ENCODE measurements at places on chromosomes 6 and 20.

DNA sequence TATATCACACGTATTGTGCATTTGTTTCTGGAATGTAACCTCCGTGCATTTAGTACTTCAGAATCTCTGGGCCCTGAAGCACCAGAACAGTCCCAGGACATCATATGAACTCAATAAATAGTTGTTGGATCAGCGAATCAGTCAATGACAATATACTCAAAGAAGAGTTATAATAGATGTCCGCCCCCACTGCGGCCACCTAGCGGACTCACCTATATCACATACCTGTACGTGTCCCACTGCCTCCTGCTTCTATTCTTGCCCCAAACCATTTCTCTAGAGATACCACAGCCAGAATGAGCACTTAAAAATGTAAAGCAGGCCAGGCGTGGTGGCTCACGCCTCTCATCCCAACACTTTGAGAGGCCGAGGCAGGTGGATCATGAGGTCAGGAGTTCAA lies 73.9 kb downstream of the DCDC2 start:
- DNase-seq: no peak

GRCh38 chr6:20325641-20326421 lies 75.8 kb upstream of the E2F3 start:
- no peak for DNase-seq

GRCh38 chr20:23514848-23515247 lies 23.9 kb downstream of the CST8 start:
- DNase-seq: no peak

DNA sequence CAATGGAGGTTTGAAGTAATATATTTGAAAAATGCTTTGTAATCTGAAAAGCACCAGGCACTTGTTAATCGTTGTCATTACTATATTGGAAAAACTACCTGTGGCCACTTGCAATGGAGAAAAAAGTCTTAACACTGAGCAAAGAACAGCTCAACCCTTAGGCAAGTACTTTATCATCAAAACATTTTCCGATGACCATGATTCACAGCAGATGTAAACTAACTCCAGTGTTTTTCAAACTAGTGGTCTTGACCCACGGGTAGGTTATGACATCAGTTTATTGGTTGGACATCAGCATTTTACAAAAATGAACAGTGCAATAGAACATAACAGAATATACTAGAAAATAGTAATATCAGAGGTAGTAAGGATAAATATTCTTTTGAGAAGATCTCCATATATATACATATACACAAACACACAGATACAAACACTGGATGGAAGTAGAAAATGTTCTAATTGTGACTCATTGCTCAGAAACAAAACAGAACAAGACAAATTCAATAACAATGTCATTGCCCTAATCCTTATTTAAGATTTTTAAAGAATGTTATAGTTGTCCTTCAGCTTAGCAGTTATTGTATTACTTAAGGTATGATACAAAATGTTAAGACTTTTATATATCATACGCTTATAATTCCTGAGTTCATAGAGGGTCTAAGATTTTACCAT lies 123.0 kb downstream of the PLCB1 start:
- DNase-seq: no peak

Data from GDM1 (cell line).